Pancreas (tissue), 10 donors: ENCODE measurements at places on chromosomes 2 and 18. TPM values are rescaled to one million over a fixed set of nuclear protein-coding genes. Genes with fewer than 3 reads are reported as not detected.

Gene FAM237A
- total RNA-seq, result not detected

DNA sequence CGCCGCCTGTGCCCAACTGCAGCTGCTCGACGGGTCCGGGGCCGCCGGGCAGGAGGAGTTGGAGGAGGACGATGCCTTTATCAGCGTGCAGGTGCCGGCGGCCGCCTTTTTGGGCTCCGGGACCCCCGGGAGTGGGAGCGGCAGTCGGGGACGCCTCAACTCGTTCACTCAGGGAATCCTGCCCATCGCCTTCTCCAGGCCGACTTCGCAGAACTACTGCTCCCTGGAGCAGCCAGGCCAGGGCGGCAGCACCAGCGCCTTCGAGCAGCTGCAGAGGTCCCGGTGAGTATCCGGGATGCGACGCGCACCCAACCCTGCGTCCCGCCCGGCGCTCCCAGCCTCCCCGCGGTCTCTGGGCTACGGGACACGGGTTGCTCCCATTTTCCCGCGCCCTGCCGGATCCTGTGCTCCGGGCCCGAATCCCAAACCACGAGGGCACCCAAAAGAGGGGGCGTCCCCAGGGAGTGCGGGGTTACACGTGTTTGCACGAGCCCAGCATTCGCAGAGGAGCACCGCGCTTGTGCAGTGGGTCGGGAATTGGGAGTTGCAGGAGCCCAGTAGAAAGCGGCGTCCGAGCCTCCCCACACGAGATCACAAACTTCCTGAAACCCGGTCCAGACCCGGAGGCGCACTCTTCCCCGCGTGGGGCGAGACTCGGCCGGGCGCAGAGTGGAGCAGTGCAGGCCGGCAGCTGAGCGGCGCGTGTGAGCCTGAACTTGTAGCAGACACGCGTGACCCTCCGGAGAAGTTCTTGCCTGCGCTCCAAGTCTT, 1.2 kb downstream of the CABLES1 start:
- no peak for DNase-seq

- DNase-seq, result no peak
These were observed 1.3 kb upstream of the CHRNA1 start for GRCh38 chr2:174765576-174765975.

GRCh38 chr2:127796389-127796788, 14.6 kb downstream of the WDR33 start:
- DNase-seq, result no peak

- no peak for DNase-seq
These were observed 2.9 kb downstream of the NEDD4L start for GRCh38 chr18:58046794-58047555.
